ENCODE measurements at places on chromosomes 13 and 19.
A peak's percentile ranks its signal among the peaks of the same experiment; 100 is the strongest.

GRCh38 chr13:113041293-113041690, 64.3 kb upstream of the F7 start:
- DNase-seq = no peak

- DNase-seq = peak; percentile 95
Observed at GRCh38 chr19:4457654-4458395, at the start of gene UBXN6. Gene UBXN6 (minus strand): TSS chr19:4457794. CDS start chr19:4457697, 97 bp downstream.

- DNase-seq = no peak
Observed at GRCh38 chr13:24040835-24041234, 119.7 kb upstream of the SPATA13 start.

DNA sequence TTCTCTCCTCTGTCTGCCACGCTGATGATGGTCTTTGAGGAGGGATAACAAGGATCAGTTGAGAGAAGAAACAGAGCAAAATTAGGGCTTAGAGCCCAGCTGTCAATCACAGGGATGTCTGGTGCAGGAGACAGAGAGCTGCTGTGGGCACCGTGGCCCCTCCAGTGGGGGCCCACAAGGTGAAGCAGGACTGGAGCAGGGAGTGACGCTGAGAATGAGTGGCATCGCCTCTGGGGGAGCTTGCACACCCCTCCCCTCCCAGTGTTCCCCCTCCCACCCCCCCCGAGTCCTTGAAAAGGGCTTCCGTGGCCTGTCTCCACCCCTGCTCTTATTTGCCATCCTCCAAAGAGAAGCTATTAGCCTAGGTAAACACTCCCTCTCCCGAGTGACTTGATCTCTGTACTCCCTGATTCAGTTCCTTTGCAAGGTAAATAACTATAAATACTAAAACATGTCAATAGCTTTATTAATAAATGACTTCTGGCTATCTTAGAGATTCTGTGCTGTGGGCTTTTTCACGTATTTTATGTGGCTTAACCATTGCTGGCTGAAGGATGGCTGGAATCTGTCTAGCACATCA, 440.0 kb downstream of the ZNF536 start:
- DNase-seq = no peak

DNA sequence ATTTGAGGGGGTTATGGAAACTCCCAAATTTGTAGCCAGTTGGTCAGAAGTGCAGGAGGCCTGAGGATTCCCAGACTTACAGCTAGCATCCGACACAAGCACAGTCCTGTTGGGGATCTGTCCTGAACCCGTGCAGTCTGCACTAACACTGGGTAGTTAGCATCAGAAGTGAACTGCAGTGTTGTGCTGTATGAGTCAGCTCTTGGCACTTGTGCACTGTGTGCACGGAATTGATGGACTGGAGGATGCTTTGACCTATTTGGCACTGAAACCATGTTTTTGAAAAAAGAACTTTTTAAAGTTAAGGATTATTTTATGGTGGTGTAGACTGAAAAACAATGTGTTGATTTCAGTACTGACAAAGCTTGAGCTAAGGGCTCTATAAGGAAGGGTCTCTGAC, 279.0 kb downstream of the NHLRC3 start:
- no peak for DNase-seq

DNA sequence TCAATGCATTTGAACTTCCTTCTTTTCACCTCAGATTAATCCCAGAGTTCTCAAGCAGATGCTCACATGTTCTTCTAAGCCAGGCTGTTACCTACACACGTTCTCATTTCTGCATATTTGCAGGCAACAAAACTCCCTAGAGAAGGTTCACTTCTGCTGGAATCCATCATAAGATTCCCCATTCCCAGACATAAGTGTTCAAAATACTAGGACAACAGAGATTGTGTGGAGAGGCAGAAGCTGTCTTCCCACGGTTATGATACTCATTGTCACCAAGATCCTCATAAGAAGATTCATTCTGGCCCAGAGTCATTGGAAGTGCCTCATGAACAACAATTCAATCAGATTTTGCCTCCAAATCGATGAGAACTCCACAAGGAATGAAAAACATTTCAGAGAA, 931.6 kb upstream of the MIR17HG start:
- no peak for DNase-seq

DNA sequence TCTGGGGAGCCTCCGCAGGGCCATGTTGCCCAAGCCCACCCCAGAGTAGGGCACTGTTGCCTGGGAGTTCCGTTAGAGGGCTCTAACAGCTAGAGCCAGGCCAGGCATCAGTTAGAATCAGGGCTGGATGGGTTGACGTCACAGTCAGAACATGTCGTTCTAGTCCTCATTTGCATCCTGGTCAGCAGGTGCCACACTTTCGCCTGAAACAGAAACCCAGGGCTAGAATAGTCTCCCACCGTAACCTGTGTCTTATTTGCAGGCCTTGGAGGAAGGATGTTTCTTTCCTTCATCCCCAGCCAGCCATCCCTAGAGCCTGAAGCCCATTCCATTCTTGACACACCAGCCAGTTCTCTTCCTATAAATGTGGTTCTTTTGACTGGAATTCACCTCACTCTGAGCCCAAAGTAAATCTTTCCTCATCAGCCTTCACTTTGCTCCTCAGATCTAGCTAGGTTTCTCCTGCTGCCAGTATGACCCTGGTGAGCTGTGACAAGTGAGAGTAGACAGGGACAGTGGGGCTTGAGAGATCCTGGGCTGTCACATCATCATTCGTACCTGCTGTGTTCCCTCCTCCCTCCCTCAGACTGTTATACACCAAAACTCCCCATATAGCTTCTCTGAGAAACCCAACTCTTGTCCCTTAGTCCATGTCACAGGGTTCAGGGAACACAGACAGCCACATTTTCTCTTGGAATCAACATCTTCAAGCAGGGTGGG, 12.2 kb upstream of the CCDC97 start:
- no peak for DNase-seq

- no peak for DNase-seq
Observed at GRCh38 chr19:20028611-20029010, 10.7 kb downstream of the ZNF682 start.

- DNase-seq = no peak
Observed at GRCh38 chr13:104286566-104287290, 1220.5 kb upstream of the SLC10A2 start.

GRCh38 chr13:50969691-50970090, 60.1 kb downstream of the RNASEH2B start:
- no peak for DNase-seq

GRCh38 chr13:52849291-52850071, 1.0 kb upstream of the PCDH8 start:
- DNase-seq = no peak

DNA sequence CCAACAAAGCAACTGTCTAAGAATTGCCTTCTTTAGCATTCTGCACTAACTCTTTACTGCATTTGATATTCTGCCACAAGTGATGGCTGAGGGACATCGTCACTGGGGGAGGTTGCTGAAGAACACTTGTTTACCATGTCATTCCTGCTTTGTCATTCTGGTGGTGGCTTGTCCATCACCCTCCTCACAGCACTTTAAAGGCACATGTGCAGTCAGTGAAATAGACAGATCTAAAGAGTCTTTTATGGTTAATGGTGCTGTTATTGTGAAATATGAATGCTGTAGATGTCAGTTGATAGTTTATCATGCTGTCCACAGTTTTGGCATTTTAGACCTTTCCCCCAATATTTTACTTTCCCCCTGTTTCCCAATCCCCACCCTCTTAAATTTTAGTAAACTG, 120.9 kb upstream of the TSC22D1 start:
- no peak for DNase-seq

DNA sequence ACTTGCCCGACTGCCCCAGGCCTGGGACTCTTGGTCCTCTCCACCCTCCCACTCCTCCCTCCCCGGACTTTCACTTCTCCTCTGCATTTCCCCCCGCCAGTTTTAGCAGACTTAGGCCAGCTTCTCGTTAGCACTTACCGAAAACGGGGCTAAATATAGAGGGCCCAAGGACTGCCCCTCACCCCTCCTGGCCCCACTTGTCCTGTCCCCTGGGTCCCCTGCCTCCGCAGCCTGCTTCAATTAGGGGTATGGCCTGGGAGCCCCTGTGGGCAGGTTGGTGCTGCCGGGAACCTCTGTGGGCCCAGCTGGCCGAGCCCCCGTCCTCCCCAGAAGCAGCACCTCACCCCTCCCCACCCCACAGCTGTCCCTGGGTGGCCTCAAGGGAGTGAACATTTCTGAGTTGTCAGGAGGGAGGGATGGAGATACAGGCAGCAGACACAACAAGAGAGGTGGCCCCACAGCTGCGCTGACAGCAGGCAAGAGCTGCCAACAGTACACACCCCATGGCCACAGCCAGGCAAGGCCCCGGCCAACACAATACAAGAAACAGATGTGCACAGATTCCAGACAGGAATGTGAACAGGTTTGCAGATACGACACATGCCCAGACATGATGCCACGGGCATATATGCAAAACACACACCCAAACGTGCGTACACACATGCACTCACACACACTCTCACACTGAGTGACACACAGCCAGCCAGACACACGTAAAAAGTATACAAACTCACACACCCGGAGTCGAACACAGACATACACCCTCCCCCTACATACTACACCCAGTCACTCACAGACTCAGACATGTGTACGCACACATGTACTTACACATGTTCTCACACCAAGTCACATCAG, 2.6 kb downstream of the POU2F2 start:
- peak; percentile 75 for DNase-seq

DNA sequence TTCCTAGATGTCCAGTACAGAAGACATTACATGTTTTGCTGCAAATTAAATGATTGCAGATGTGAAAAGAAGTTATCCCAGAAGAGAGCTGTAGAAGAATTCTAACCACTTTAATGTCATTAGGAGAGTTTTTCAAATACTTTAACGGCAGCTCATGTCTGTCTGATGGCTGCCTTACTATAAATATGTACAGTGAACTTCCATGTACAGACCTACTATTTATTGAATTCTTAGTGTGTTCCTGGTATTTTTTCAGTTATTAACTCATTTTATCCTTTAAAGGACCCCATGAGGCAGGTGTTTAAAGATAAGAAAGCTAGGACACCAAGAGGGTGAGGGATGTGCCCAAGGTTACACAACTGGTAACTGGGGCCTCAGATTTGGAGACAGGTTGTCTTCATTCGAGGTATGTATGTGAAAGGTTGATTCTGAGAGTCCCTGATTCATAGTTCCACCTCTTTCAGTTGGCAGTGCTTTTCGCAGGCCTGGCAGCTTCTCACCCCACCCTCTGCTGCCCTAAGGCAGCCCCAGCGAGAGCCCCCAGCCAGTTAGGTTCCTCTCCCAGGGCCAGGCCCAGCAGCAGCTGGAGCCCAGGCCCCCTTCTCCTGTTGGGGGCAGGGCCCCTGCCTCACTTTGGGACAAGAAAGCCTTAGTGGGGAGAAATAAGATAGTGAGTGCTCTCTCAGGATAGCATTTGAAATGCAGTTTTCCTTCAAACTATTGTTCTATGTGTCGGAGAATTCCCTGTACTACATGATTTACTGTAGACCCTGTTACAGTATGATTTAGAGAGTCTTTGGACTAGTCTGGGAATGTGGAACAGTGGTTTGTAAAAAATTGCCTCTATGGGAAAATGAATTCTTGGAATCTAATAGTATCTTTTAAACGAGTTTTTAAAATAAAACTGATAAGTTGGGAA, 67.7 kb upstream of the TEX29 start:
- DNase-seq = no peak

DNA sequence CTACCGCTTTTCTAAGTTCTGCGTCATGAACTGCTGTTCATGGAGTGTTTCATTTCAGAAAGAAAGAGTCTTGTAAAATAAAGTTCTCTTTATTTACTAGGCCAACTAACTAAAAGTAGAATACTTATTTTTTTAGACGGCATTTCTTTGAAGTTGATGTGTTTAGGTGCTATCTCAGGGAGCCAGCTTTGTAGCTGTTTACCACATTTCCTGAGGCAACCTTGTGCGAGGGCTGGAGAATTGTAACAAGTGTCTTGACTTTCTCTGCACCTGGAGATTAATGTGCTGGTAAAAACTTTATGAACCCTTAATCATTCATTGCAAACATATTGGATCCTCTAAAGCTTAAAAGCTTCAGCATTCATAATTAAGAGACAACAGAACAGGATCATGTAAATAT, 229.3 kb downstream of the GPC6 start:
- DNase-seq = no peak
